ENCODE measurements at places on chromosomes 6 and 20.

DNA sequence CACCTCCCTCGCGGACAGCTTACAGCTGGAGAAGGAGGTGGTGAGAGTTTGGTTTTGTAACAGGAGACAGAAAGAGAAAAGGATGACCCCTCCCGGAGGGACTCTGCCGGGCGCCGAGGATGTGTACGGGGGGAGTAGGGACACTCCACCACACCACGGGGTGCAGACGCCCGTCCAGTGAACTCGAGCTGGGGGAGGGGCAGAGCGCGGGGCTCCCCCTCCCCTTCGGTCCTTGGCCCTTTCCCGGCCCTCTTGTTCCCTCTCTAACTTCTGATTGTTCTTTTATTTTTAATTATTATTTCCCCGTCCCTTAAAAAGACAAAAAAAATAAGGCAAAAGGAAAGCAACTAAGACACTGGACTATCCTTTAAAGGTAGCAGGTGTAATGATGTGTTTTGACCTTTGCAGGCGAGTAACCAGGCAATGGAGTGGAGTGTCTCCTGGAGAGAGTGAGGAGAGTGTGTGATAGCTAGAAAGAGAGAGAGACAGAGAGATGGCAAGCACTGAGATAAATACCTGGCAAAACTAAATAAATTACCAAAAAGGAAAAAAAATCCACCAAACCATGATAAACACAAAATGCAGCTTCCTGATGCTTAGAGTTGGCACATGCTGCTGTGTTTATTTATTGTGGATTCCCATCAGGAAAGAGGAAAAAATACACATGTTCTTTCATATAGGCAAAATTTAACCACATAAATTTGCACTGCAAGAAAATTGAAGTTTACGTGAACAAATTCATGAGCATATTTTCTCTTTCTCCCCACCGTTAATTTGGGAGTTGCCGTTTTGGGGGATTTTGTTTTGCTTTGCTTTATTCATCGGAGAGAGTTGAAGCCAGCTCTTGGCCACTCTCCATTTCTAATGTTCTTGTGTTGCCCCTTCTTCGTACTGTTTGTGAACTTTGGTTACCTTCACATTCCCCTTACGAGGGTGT is 1.9 kb downstream of the POU3F2 start:
- DNase-seq, result no peak

GRCh38 chr6:80454197-80454596 is 347.7 kb downstream of the BCKDHB start:
- no peak for DNase-seq

DNA sequence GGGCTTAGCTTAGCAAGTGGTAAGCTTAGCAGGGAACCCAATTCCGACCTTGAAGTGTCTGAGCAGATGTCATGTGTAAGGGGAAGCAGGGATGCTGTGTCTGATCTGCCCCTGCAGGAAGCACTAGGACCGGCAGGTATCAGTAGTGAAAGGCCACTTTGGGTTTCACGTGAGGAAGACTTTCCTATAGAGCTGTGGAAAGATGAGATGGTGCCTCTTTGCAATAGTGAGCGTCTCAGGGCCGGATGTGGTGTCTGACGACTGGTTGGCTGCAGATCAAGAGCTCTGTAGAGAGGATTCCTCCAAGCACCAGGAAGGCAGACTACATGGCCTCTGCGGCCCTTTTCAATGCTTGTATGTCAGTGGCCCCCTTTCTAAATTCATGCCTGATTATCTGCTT is 98.3 kb downstream of the TIAM2 start:
- DNase-seq, result no peak

DNA sequence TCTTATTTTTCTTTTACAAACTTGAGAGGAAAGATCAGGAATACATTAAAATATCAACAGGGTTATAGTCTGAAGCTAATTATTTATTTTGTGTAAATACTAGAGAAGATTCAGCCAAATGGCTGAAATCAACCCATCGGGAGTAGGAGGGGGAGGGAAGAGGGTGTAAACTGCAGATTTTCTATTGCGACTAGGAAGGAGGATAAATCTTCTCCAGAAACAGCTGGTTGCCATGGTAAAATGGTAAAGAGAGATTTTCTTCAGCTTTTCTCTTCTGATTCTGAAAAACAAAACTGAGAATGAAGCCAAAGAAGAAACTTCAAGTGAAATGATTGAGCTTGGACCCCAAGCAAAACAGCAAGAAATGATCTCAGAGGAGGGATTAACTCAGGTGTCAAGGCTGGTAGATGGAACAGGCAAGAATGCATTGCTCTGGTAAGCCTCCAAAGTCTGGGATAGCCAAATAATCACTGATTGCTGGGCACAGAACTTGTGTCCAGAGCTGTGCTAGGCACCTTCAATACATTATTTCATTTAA is 193.5 kb upstream of the SPTLC3 start:
- DNase-seq, result no peak

DNA sequence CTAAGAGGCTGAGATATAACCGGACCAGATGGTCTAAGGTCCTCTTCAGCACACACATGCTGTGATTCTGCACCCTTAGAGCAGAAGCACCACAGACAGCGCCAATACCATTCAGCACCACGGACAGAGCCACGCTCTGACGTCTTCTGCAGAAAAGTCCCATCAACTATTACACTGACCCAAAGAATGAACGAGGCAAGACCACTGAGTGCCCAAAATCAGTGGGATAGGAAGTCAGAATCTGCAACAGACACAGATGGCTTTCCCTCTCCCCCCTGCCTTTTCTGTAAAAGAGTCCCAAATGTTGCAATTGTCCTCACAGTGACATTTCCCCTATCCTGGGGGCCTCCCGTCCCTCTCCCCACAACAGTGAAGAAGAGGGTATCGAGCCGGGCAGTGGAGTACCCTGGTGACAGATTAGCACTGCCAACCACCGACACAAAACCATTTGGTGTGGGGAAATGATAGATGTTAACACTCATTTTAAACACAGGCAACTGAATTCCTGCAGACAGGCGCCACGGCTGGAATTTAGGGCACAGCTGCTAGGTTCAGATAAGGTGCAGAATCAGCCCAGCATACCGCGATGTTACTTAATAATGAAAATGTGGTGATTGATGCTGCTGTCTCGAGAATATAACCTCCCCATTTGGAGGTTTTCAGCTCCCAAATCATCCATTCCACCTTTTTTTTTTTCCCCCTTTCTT is 66.6 kb upstream of the CTNNBL1 start:
- no peak for DNase-seq

GRCh38 chr20:12591949-12592470 is 416.8 kb upstream of the SPTLC3 start:
- no peak for DNase-seq

- no peak for DNase-seq
These were observed 78.6 kb downstream of the SNAP25 start for GRCh38 chr20:10297223-10297622.

DNA sequence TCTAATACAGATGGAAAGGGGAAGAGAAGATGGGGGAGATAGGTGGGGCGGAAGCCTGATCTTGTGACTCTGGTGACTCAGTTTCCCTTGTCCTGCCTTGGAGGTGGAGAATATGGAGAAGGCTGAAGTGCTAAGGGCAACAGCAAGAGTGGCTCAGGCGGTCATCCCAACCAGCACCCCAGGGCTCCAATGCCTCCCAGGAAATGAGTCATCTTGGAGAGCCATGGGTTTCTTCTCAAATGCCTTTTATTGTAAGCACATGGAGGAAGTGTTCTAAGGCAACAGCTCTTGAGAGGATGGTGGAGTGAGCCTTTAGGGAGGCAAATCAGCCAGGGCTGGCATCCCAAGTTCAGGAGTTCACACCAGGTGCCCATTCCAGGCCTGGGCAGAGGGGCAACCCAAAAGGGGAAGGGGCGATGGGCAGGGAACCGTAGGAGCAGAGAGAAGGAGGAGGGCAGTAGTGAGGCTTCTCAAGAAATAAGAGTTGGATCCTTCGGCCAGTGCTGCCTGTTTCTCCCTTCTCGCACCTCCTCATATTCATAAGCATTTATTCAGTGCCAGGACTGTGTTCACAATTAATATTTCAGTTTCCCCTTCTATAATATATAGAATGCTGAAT is 13.2 kb upstream of the AHCY start:
- no peak for DNase-seq

- DNase-seq, result no peak
These were observed 45.2 kb downstream of the UTRN start for GRCh38 chr6:144330017-144330987.

- DNase-seq, result no peak
These were observed 876 bp upstream of the DSP start for GRCh38 chr6:7540595-7540994.

DNA sequence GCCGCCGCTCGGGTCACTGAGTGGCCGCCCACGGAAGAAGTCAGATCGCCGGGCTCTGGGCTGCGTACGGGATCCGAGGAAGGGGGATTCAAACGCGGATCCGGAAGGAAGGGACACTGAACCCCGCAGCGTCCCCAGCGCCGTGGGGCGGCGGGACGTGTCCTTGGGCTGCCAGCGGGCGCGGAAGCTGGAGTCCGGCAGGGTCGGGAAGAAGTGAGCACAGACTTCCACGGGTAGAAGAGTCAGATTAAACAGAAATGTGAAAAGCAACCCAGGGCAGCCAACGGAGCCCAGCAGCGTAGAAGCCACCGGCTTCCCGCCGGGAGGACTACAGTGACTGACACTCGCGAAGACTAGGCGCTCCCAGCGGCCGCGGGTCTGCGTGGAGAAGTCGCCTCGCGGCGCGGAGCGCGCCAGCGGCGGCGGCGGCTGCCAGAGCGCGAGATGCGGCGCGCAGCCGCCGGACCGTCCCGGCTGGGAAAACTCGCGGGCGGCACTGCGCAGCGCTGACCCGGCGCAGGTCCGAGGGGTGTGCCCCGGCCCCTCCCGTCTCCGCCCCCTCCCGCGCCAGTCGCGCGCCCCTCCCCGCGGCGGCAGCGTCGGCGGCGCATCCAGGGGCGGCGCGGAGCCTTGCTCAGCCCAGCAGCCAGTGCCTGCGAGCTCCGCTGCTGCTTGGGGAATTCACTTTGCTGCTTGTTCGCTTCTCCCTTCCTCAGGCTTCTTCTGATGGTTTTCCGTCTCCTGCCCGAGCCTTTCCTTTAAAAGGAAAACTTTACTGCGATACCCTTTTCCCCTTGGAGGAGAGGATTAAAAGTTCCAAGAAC is at the start of gene SAMD5:
SAMD5 (plus strand) TSS at position 649 of the 824 bp plus-strand sequence. CDS start 239 bp downstream, outside the sequence.
- DNase-seq, result no peak

- no peak for DNase-seq
These were observed 105.6 kb downstream of the ZDHHC14 start for GRCh38 chr6:157486572-157486971.

- no peak for DNase-seq
These were observed 40.0 kb downstream of the PLG start for GRCh38 chr6:160742090-160742489.

DNA sequence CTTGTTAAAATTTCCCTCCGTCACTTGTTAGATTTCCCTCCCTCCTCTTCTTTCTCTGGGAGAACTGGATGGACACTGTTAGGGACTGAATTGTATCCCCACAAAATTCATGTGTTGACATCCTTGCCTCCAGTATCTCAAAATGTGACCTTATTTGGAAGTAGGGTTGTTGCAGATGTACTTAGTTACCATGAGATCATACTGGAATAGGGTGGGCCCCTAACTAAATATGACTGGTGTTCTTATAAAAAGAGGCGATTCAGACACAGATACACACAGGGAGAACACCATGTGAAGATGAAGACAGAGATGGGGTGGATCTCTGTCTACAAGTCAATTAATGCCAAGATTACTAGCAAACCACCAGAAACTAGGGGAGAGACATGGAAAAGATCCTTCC is 139.5 kb downstream of the ALDH8A1 start:
- DNase-seq, result no peak

- no peak for DNase-seq
These were observed 3.0 kb downstream of the SLC25A27 start for GRCh38 chr6:46655803-46656202.

DNA sequence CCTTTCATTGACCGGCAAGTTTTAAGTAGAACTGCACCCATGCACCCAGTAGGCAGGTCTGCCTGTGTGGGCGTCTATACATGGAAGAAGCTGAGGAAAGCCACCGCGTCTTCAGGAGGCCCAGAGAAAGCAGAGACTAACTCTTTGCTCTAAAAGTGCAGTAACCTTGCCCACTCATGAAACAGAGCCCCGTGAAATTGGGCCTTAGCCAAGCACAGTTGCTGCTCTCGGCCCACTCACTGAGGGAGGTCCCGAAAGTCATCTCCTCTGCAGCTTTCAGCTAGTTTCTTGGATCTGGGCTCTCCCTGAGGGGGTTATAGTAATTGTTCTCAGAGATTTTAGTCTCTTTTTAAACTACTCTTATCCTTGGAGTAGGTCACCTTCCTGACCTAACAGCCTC is 74.0 kb upstream of the SYNJ2 start:
- DNase-seq, result no peak

- no peak for DNase-seq
These were observed 575 bp upstream of the SLC17A9 start for GRCh38 chr20:62951896-62952372.

DNA sequence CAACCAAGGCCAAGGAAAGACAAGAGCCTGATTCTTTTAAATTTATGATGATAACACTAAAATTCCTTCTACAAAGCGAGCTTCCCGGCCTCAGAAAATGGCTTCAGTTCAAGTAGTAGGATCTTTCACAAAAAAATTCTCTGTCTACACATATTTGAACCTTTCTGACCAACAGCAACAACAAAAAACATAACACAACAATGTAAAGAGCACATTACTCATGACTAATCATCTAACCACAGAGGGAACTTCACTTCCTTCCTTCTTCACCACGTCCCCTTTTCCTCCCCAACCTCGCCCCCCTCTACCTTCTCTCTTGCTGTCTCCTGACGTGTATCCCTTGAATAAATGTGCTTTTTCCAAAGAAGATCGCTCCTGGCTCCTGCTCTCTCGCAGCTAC is 228.2 kb downstream of the MYLK4 start:
- no peak for DNase-seq

GRCh38 chr6:85049282-85049681 is 284.9 kb upstream of the TBX18 start:
- no peak for DNase-seq

GRCh38 chr20:22815603-22816315 is 219.4 kb upstream of the SSTR4 start:
- DNase-seq, result no peak

GRCh38 chr6:33908025-33908424 is 104.2 kb upstream of the MLN start:
- DNase-seq, result no peak

GRCh38 chr6:33391922-33392594 is 435 bp downstream of the KIFC1 start:
- DNase-seq, result peak; percentile 29

GRCh38 chr6:41684311-41685180 is 46.3 kb downstream of the MDFI start:
- no peak for DNase-seq

- no peak for DNase-seq
These were observed 7.5 kb upstream of the GLP1R start for GRCh38 chr6:39041072-39041471.

DNA sequence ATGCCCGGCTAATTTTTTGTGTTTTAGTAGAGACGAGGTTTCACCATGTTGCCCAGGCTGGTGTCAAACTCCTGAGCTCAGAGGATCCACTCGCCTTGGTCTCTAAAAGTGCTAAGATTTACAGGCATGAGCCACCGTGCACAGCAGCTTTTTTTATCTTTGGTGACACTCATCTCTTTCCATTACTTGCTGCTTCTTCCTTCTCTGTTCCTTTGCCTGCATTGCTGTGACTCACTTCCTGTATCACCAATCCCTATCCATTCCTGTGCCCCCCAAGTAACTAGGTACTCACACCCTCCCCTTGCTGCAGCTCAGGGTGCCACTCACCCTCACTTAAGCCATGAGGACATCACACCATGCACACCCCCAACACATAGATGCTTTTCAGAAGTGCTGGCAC is 24.6 kb downstream of the KHDC1L start:
- DNase-seq, result no peak

GRCh38 chr6:11189865-11190624 is 42.4 kb downstream of the NEDD9 start:
- no peak for DNase-seq

- DNase-seq, result no peak
These were observed 53.7 kb downstream of the SH3BGRL2 start for GRCh38 chr6:79684876-79685275.

GRCh38 chr6:138250513-138251247 is 32.4 kb upstream of the PBOV1 start:
- no peak for DNase-seq

Measured in stimulated activated CD8-positive, alpha-beta memory T cell treated with anti-CD3 and anti-CD28 coated beads, Interleukin-15, amount 100 ng/mL, for 48 hours (primary cell).